ENCODE measurements at places on chromosomes 1 and 21. TPM values are rescaled to one million over a fixed set of nuclear protein-coding genes. Genes with fewer than 3 reads are reported as not detected.

The KRTAP8-1 gene
- not detected for total RNA-seq

The MYOCOS gene
- total RNA-seq = not detected

The CTH gene
- 1.9 TPM for total RNA-seq

The OR2W3 gene
- not detected for total RNA-seq

The CR1L gene
- total RNA-seq = 0.15 TPM

The PCP4L1 gene
- 0.06 TPM for total RNA-seq

The NTMT2 gene
- total RNA-seq = not detected

The CELA2B gene
- not detected for total RNA-seq

The GSTM1 gene
- not detected for total RNA-seq

The LZIC gene
- 19.5 TPM for total RNA-seq

The C4BPA gene
- 0.50 TPM for total RNA-seq

The CDA gene
- 43.7 TPM for total RNA-seq

The ZNF326 gene
- total RNA-seq = 16.9 TPM

Measured in A549 treated with AZD2906 at 1 μM for 4 hours (cell line).